ENCODE measurements at places on chromosomes 1 and 21.
A peak's percentile ranks its signal among the peaks of the same experiment; 100 is the strongest.

DNA sequence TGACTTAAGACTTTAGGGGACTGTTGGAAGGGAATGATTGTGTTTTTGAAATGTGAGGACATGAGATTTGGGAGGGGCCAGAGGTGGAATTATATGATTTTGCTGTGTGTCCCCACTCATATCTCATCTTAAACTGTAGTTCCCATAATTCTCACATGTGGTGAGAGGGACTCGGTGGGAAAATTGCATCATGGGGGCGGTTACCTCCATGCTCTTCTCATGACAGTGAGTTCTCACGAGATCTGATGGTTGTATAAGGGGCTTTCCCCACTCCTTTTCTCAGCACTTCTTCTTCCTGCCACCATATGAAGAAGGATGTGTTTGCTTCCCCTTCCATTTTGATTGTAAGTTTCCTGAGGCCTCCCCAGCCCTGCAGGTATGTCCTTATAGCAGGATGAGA is 35.0 kb upstream of the SCAF4 start:
- no peak for DNase-seq

DNA sequence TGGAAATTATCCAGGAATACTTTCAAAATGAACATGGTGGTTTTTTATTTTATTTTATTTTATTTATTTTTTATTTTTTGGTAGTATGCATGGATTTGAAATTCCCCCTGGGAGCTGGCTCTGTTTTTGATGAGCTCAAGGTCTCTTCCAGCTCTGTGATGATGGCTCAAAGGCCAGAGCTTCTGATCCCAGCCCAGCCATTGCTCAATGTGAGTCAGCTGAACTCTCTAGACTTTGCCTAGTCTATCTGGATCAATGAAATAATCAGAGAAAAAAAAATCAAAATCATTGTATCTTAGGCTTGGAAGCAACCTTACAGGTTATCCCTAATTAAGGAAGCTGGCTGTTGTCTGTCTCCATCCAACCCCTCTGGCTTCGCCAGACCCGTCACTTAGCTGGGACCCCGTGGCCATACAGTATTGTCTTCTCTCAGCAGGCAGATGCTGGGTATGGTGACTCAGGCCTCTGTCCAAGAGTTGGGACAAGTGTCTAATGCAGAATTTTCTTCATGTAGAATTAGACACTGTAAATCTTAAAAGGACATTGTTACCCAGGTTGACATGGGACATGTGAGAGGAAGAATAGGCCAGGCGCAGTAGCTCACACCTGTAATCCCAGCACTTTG is 90.2 kb upstream of the LPGAT1 start:
- no peak for DNase-seq

GRCh38 chr1:82377201-82377884 is 576.6 kb downstream of the ADGRL2 start:
- no peak for DNase-seq

DNA sequence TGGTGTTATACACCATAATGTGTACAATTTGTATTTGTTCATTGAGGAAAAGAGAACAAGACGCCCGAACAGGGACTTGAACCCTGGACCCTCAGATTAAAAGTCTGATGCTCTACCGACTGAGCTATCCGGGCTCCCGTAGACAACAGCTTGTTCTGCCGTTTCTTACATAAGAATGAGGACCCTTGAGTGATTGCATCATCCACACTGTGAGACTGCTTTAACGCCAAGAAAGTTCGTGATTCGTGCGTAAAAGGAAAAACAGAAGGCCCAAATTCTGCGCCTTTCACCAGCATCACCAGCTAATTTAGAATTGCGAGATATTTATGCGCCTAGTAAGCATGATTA is 9.3 kb upstream of the MDM4 start:
- DNase-seq = peak; percentile 70

- DNase-seq = no peak
Measured at GRCh38 chr1:4960782-4961475, 306.5 kb downstream of the AJAP1 start.

DNA sequence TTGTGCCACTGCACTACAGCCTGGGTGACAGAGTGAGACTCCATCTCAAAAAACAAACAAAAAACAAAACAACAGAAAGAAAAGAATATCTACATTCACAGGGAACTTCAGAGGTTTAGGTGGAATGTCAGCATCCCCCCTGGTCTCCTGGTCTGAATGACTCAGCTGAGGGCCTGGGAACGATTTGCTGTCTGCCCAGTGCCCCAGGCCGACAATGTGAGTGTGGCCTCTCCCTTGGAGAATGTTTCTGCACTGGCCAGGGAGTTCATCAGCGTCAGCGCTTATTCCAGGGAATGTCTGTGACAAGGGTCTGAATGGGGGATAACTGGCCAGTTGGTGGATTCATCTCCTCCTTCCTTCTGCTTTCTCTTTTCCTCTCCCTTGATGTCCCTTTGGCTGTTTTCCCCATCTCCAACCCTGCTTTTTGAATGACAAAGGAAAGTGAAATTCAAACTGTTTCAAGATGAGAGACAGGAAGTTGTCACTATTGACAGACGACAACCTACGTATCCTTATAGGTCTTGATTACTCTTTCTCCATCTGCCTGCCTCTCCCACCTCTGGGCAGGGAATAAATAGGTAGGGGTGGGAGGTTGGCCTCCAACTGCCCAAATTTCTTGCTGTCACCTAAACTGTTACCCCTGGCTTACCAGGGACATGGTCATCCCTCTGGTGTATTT is 213.1 kb downstream of the HHAT start:
- DNase-seq = no peak

DNA sequence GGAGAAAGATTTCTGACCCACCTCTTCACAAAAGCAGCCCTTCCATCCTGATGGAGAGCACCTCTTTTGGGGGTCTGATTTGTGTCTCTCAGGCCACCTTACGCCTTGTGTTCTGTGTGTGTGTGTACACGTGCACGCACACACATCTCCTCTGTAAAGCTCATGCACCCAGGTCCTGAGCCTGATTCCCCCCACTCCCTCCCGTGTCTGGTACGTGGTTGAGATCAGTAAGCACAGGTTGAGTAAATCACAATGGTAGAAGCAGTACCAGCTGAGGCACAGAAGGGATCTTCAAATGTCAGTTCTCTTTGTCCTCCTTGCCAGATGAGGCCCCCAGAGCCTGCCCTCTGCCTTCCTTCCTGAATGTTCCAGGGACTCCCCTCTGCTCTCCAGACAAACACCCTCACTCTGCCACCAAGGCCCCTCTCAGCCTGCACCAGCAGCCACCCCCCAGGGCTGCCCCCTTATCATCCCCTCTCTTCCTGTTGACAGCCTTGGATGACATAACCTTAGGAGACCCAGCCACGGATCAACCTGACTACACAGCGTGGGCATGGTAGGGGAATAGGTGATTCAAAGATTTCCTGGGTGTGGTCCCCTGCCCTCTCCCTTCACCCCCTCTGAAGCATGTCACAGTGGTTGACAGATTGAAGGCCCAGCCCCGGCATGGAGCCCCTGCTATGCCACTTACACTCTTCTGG is 112.8 kb downstream of the HIVEP3 start:
- no peak for DNase-seq

GRCh38 chr1:171254859-171255258 is 6.6 kb downstream of the FMO1 start:
- no peak for DNase-seq

- DNase-seq = no peak
Measured at GRCh38 chr1:199574950-199575349, 452.6 kb upstream of the NR5A2 start.

- DNase-seq = no peak
Measured at GRCh38 chr1:194485432-194485831, 1299.0 kb upstream of the B3GALT2 start.

GRCh38 chr1:74425676-74426075 is 86.7 kb downstream of the LRRC53 start:
- no peak for DNase-seq

DNA sequence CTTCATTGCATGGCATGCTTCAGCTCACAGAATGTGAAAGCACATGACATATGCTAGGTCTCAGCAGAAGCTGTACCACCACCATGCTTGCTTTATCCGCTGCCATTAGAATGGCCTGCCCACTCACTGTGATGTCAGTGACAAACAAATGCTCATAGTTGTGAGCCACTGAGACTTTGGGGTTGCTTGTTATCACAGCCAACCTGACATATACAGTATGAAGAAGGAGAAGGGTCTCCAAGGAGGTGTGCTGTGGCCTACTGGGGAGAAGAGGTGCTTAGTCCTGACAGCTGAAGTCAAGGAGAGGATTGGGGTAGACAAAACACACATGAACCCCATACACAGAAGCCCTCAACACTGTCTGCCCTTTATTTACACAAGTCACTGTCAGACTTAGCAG is 19.5 kb upstream of the TENT5C start:
- no peak for DNase-seq

DNA sequence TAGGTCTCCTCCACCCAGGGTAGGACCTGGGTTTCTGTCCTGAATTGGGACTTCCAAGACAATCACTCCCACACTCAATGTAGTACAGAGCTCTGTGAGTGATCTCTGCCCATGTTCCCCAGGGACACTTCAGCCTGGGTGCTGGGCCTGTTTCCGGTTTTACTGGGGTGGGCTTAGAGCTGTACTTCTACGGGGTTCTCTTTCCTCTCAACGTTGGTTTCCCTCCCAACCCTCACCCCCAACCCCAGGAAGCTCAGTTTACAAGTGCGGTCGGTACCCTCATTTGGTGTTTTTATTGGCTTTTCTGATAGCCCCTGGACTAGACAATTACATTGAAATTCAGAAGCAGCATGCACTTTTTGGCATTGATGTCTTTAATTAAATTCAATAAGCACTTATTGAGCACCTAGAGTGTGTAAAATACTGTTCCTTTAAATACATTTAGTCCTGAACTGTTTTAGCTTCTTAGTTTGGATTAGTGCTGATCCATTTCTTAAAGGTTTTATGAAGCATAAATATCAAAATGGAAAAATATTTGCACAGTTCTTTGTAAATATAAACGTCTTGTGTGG is 542 bp upstream of the XPR1 start:
- no peak for DNase-seq

GRCh38 chr21:14519000-14519399 is 27.1 kb downstream of the SAMSN1 start:
- DNase-seq = no peak

All from activated T-helper 1 cell treated with Interleukin-2 at 50 U/mL for 16 hours (primary cell).